GM10248 (cell line): ENCODE measurements at places on chromosomes 6 and 20.

DNA sequence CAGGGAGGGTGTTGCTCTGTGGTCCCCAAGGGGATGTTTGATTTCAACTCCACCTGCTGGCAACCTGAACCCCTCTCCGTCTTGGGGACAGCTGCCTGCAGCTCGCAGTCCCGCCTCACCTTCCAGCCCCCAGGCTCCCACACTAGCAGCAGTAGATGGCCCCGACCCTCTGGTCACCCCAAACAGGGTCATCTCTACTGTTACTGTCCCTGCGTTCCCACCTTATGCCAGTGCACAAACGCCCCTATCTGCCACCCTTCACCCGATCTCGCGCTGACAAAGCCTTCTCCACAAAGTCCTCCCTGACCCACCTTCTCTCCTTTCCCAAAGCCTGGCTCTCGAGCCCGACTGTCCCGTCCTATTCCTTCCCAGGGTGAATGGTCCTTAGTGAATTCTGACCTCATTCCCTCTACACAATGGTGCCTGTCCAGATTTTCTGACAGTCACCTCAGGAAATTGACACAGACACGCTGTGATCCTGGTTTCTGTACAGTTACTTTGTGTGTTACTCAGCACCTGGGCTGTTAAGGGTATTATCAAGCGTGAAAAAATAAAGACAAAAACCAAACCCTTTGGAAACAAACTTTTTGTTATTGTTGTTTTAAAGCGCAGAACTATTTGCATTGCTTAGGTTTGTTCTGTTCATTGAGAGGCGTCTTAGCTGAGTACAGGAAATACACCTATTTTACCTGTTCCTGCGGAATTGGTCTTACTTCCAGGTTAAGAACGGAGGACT, 728 bp downstream of the FUT9 start:
- no peak for DNase-seq

DNA sequence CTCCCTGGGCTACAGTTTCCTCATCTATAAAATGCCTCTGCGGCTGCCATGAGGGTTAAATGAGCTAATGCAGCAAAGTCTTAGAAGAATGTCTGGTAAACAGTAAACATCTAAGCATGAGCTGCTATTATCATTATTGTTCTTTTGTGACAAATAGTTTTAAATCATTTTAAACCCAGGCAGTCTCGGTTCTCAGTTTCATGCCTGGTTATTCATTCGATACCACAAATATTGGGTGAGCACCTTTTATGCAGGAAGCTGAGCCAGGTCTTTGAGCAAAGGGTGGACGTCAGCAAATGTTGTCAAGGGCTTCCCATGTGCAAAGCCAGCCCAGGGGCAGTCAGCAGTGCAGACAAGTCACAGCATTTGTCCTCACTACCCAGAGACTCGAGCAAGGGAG, 128.7 kb downstream of the NFATC2 start:
- no peak for DNase-seq

DNA sequence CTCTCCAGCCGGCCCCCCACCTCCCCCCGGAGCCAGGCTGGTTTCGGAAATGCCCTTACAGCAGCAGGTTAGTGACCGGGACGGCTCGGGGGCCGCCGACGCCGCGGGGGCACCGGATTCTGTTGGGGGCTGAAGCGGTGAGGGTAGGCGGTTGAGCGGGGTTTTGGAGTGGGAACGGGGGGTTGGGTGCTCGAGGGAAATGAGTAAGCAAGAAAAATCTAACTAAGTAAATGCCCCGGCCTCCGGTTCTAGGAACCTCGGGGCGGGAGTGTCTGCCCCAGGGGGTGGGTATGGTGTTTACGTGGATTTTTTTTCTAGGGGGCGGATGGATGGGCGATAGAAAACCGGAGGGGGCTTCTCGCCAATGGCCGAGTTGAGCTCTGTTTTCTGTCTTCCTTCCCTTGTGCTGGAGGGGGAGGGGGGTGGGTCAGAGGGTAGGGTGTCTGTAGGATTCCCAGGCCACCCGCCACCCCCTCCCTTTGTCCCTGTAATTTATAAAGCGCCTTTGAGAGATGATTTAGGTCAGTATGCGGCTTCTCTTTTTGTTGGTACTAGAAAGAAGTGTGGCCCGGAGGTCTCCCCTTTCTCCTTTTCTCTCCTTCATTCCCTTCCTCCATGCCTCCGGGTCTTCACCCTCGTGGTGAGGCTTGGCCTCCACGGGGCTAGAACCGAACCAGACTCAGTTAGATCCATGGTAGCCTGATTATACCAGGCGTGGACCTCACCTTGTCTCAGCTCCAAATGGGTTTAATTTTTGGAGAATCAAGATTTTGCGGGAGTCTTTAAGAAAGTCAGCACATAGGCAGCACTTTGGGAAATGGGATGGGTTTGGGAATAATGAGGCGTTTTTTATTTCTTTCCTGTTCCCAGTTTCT, 2.3 kb downstream of the E2F3 start:
- peak; percentile 42 for DNase-seq

GRCh38 chr6:51618563-51618962, 468.9 kb downstream of the PKHD1 start:
- no peak for DNase-seq

DNA sequence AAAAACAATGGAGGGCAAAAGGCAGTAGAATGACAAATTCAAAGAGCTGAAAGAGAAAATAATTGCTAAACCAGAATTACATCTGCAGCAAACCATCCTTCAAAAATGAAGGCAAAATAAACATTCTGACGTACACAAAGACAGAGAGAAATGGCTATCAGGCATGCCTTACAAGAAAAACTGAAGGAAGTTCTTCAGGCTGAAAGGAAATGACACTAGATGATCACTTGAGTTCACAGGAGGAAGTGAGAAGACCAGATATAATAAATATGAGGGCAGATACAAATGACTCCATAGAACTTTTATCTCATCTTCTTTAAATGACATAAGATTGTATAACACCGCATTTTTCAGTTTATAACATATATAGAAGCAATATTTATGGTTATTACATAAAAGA, 30.0 kb downstream of the DZANK1 start:
- DNase-seq = no peak

DNA sequence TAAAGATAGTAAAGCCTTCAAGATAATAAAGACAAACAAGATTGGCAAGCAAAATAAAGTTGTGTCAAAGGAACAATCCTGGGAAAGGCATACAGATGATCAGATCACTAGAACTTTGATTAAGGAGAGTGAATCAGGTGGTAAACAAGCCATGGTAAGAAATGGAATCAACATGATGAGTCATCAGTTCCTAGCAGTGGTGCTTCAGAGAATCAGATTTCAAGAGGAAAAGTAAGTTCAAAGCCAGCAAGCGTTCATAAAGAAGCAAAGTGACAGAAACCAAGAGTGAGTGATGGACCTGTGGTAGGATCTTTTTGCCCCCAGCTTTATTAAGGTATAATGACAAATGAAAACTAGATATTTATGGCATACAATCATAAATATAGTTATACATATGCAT, 340.4 kb downstream of the TPBG start:
- DNase-seq = no peak

DNA sequence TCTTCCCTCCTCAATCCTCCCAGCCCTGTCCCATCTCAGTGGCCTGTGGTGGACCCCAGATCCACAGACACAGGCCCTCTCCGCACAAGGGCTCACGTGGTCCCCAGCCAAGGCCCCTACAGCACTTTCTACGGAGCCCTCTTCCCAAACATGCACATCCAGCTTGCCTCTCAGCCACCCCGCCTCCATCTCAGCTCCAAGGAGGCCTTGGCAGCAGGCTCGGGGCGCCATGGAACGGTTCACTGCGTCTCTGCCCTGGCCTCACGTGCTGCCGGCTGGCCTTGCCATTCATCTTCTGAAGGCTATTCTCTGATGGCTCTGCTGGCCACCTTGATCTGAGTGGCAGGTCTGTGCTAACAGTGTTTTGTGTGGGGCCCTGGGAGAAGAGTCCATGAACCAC, 33.0 kb downstream of the GNAS-AS1 start:
- DNase-seq = no peak

DNA sequence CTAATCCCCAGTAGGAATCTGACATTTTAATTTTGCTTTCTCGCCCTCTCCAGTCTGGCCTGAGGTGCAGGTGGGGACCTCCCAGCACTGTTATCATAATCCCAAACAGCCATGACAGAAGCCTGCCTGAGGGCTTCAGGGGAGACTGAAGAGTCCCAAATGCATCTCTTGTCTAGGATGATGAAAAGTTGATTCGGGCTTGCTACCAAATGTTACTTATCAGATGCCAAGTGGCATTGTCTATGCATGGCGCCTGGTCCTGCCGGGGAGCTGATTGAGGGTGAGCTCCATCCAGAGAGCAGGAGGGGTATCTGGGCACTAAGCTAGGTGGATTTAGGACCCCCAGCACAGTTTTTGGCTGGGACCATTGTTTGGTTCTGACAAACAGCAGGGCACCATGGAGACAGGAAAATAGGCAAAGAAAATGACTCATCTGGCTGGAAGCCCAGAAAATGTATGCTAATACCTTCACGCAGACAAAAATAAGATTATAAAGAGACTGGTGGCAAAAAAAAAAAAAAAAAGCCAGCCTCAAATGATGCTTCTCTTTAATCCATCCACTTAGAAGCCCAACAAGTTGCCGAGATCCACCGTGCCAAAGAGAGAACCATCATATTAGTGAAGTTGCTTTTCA, 513.7 kb upstream of the SULF2 start:
- DNase-seq = no peak

GRCh38 chr20:49699200-49699992, 14.3 kb downstream of the B4GALT5 start:
- peak; percentile 55 for DNase-seq

- DNase-seq = no peak
These were observed 23.0 kb downstream of the PYGB start for GRCh38 chr20:25270829-25271251.

GRCh38 chr6:37078814-37079213, 73.4 kb downstream of the FGD2 start:
- no peak for DNase-seq

- DNase-seq = no peak
These were observed 105.0 kb downstream of the PREX1 start for GRCh38 chr20:48722737-48723191.

GRCh38 chr6:40804905-40805304, 217.7 kb upstream of the LRFN2 start:
- no peak for DNase-seq

DNA sequence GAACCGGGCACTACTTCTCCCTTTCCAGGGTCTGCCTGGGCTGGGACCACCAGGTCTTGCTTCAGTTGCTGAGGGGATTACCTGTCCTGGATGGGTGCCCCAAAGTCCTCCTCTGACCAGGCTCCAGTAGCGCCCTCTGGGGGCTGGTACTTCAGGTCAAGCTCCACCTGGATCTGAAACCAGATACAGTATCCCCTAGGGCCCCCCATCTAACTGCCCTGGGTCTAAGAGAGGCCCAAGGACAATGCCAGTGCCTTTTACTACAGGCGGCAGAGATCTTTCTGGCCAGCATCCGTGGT, 11.2 kb upstream of the SPAG4 start:
- no peak for DNase-seq

GRCh38 chr20:13809855-13810254, 25.0 kb downstream of the NDUFAF5 start:
- DNase-seq = no peak
